Nasal cavity respiratory epithelium epithelial cell of viscerocranial mucosa (primary cell): ENCODE measurements at places on chromosomes 2 and 18. TPM values are rescaled to one million over a fixed set of nuclear protein-coding genes. Genes with fewer than 3 reads are reported as not detected.

Gene POMC
- total RNA-seq: 0.07 TPM in 1 of 2 replicates, not detected in the other

Gene DNER
- 0.57 and 1.0 TPM in 2 replicates for total RNA-seq

Gene CCT4
- total RNA-seq: 146 and 158 TPM in 2 replicates

Gene SCYGR4
- total RNA-seq: not detected in 2 replicates

Gene DYTN
- not detected in 2 replicates for total RNA-seq

Gene MALT1
- 57.4 and 67.0 TPM in 2 replicates for total RNA-seq

Gene DOK6
- total RNA-seq: 0.07 TPM in 1 of 2 replicates, not detected in the other

Gene TMEM178A
- 0.28 and 0.34 TPM in 2 replicates for total RNA-seq

Gene HOXD8
- not detected in 2 replicates for total RNA-seq

Gene NLRC4
- total RNA-seq: 0.07 and 0.68 TPM in 2 replicates

Gene RNF25
- total RNA-seq: 23.6 and 35.5 TPM in 2 replicates

Gene NCKAP5
- 0.68 and 5.2 TPM in 2 replicates for total RNA-seq

Gene TXNL4A
- 34.9 and 39.7 TPM in 2 replicates for total RNA-seq

Gene PDCD1
- not detected in 2 replicates for total RNA-seq

Gene BCL2L11
- total RNA-seq: 4.4 and 14.8 TPM in 2 replicates

Gene SOX11
- total RNA-seq: under 0.01 and 0.07 TPM in 2 replicates

Gene DSG4
- under 0.01 TPM in 1 of 2 replicates, not detected in the other for total RNA-seq

Gene DYNC1I2
- total RNA-seq: 81.7 and 145 TPM in 2 replicates

Gene EGR4
- not detected in 2 replicates for total RNA-seq

Gene DNMT3A
- 16.1 and 23.3 TPM in 2 replicates for total RNA-seq

Gene IL18R1
- 5.5 and 9.5 TPM in 2 replicates for total RNA-seq

Gene GAREM1
- 9.2 and 17.1 TPM in 2 replicates for total RNA-seq

Gene RBM43
- 1.0 and 2.6 TPM in 2 replicates for total RNA-seq

Gene RTN4
- 136 and 410 TPM in 2 replicates for total RNA-seq

Gene MORN2
- 6.2 and 7.9 TPM in 2 replicates for total RNA-seq

Gene ATG16L1
- 28.7 and 45.5 TPM in 2 replicates for total RNA-seq

Gene GKN2
- not detected in 2 replicates for total RNA-seq

Gene CIB4
- total RNA-seq: not detected in 2 replicates

Gene PDE6D
- 11.7 and 14.0 TPM in 2 replicates for total RNA-seq

Gene ELAC1
- total RNA-seq: 3.8 and 5.2 TPM in 2 replicates
